Astrocyte (in vitro differentiated cells and primary cell): ENCODE measurements at places on chromosomes 16 and 17. TPM values are rescaled to one million over a fixed set of nuclear protein-coding genes. Genes with fewer than 3 reads are reported as not detected.
A peak's percentile ranks its signal among the peaks of the same experiment; 100 is the strongest.

DNA sequence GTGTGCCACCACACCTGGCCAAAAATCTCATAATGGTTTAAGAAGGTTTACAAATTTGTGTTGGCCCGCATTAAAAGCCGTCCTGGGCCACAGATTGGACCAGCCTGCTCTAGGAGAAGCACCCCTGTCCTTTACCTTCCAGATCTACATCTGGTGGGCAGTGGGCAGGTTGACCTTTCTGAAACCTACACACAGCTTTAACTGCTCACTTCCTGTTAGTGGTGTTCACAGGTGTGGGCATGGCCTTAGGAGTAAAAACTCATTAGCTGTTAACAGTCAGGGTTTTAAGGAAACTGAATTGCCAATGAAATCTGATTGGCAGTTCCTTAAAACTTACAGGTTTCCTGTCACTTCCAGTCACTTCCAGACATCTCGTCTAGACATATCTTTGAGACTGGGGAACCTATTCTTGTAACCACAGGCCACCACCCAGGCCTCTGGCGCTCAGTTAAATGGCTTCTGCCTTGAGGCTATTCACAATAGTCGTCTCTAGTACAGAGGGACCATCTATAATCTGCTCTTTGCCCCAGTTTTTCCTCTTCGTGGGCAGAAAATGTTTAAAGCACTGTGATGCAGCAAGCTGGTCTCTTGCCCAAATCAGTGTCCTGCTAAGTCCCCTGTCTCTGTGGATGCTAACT, 29.3 kb downstream of the GNGT2 start:
- H3K4me3 ChIP-seq, result no peak overlapping the region
- H3K27me3 ChIP-seq, result peaks cover 2% of the 10 kb centered on the region
- H3K4me1 ChIP-seq, result no peaks in the 10 kb centered on the region

The ATP1B2 gene
- 0.65 and 0.89 TPM in 2 replicates for total RNA-seq

GRCh38 chr17:80877729-80878303, 113.8 kb upstream of the CHMP6 start:
- no peak overlapping the region for H3K27ac ChIP-seq
- H3K27me3 ChIP-seq, result no peaks in the 10 kb centered on the region
- H3K36me3 ChIP-seq, result peaks cover 4% of the 10 kb centered on the region
- DNase-seq, result no peak

The C17orf100 gene
- total RNA-seq, result 3.1 and 4.1 TPM in 2 replicates

- H3K27ac ChIP-seq, result no peak overlapping the region
- H3K36me3 ChIP-seq, result peaks cover 21% of the 10 kb centered on the region
- DNase-seq, result peak; percentile 14
- no peak overlapping the region for H3K4me3 ChIP-seq
- no peaks in the 10 kb centered on the region for H3K27me3 ChIP-seq
These were observed 52.0 kb downstream of the ABHD15 start for GRCh38 chr17:29514792-29515191.

DNA sequence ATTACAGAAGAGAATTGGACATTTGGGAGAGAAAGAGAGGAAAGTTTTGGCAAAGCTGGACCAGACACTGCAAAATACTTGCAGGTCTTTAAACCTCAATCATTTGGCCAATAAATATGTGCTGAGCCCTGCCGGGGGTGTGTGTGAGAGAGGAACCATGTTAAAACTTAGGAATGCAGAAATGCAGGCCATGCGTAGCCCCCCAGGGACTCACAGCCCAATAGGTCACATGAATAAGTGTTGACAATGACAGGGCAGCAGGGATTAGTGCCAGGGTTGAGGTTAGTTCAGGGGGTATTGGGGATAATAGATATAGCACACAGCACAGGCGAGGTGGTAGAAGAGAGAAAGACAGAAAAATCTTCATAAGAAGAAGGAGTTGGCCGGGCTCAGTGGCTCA, 113.3 kb upstream of the ADAMTS18 start:
- H3K4me3 ChIP-seq, result no peak overlapping the region
- DNase-seq, result no peak
- no peaks in the 10 kb centered on the region for H3K4me1 ChIP-seq
- H3K27me3 ChIP-seq, result no peaks in the 10 kb centered on the region

The TNFRSF17 gene
- total RNA-seq, result not detected in 2 replicates

DNA sequence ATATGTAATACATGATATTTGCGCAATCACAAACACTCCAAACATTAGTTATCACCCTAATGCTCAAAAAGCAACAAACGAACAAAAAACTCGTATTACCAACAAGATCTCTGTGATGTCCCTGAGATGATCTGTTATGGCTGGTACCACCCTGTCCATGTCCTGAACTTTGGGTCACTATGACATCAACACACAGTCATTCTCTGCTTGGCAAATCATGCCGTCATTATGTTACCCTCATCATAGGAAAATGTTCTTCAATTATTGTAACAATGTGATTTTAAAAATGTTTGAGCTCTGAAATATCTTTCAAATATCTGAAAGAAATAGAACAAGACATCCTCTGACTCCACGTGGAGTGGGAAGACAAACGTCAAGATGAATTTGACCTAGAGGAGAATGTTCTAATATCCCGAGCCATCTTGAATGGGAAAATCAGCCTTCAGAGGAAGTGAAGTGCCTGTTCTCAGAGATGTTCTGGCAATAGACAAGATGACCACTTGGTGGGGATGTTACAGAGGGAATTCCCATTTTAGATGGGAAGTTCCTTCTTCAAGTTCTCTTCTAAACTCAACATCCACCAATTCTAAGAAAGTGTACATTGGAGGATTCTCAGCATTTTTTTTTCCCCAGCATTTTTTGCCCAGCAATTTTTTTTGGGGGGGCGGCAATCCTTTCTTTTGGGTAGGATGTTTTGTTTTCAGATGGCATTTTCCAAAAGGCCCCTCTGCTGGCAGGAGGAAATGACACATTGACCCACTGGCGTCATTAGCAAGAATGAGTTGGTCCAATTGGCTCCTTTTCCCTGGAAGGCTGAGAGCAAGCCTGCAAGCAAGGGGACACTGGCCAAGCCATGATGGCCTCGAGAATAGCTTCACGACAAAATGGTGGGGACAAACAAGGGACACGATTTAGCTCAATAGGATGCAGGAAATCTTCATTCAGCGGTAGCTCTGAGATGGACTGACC, 3.7 kb upstream of the HSD17B2 start:
- H3K36me3 ChIP-seq, result no peaks in the 10 kb centered on the region
- H3K27me3 ChIP-seq, result peaks cover 5% of the 10 kb centered on the region
- DNase-seq, result peak; percentile 58
- peaks cover 14% of the 10 kb centered on the region for H3K4me1 ChIP-seq

The C16orf92 gene
- not detected in 2 replicates for total RNA-seq

DNA sequence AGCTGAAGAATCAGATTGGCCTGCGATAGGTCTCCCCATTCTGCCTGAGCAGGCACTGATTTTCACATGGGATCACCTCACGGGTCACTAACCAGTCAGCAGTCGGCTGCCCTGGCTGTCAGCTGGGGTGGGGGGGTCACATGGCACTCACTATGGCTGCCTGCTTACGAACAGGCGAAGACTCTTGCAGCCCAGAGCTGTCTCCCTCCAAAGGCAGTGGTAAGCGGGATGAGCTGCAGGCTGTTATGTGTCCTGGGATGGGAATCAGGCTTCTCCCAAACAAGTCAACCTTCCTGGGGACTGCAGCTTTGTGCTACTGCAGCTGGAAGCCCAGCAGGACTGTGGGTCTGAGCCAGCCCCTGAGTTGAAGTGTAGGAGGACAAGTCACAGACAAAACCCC, 29.0 kb upstream of the ADORA2B start:
- H3K36me3 ChIP-seq, result no peaks in the 10 kb centered on the region
- no peaks in the 10 kb centered on the region for H3K27me3 ChIP-seq
- H3K4me1 ChIP-seq, result peaks cover 17% of the 10 kb centered on the region
- no peak overlapping the region for H3K4me3 ChIP-seq

The PRAC2 gene
- total RNA-seq, result not detected in 2 replicates

DNA sequence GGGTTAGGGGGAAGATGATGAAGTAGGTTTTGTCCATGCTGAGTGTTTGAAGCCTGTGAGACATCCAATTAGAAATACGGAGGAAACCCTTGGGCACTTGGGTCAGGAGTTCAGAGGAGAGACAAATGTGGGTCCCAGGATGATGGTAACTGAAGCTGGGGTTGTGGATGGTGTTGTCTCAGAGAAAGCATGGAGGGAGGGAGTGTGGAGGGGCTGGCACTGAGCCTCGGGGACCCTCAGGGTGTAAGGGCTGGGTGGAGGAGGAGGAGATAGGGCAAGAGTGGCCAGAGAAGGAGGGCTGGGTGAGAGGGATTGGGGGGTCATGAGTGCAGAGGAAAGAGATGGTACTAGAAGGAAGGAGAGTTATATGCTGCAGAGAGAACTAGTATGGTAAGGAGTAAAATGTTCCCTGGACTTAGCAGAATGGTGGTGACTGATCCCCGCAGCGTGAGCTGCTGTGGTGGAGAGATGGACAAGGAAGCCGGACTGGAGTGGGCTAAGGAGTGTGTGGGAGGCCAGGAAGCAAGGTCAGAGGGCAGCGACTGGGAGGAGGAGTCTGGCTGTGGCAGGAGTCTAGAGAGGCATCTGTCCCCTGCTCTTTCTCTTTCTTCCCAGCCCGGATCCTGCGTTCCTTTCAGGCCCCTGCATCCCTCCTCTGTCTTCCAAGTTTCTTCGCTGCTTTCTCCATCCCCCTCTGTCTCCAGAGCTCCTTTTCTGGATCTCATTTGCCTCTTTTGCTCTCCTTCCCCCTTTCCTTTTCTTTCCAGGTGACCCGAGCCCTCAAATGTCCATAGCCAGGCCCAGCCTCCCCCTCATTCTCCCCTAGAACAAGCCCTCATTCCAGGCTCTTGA, 3.9 kb upstream of the COL1A1 start:
- peak overlapping the region; percentile 25 for H3K4me3 ChIP-seq
- H3K36me3 ChIP-seq, result no peaks in the 10 kb centered on the region
- peak; percentile 40 for DNase-seq
- H3K27me3 ChIP-seq, result no peaks in the 10 kb centered on the region

- H3K36me3 ChIP-seq, result no peaks in the 10 kb centered on the region
- no peak overlapping the region for H3K27ac ChIP-seq
- H3K4me1 ChIP-seq, result peaks cover 7% of the 10 kb centered on the region
- no peaks in the 10 kb centered on the region for H3K27me3 ChIP-seq
- DNase-seq, result peak; percentile 90
These were observed 1144.4 kb upstream of the GOT2 start for GRCh38 chr16:59878479-59878878.

The ACAP1 gene
- 14.4 and 16.0 TPM in 2 replicates for total RNA-seq

The SLX4 gene
- 7.8 and 7.9 TPM in 2 replicates for total RNA-seq

- no peak overlapping the region for H3K4me3 ChIP-seq
- no peak for DNase-seq
- H3K27me3 ChIP-seq, result no peaks in the 10 kb centered on the region
- H3K4me1 ChIP-seq, result peaks cover 6% of the 10 kb centered on the region
- no peaks in the 10 kb centered on the region for H3K36me3 ChIP-seq
- H3K27ac ChIP-seq, result no peak overlapping the region
These were observed 3.5 kb upstream of the UQCC4 start for GRCh38 chr16:1424028-1424427.

GRCh38 chr16:79599837-79600637, 500 bp downstream of the MAF start:
- no peaks in the 10 kb centered on the region for H3K36me3 ChIP-seq
- no peaks in the 10 kb centered on the region for H3K27me3 ChIP-seq
- peak; percentile 46 for DNase-seq
- H3K4me3 ChIP-seq, result peak overlapping the region; percentile 69
